Left lung (tissue), 14 donors: ENCODE measurements at places on chromosomes 11 and 22. TPM values are rescaled to one million over a fixed set of nuclear protein-coding genes. Genes with fewer than 3 reads are reported as not detected.

- peaks cover 20% of the 10 kb centered on the region for H3K4me1 ChIP-seq
- H3K36me3 ChIP-seq, result no peaks in the 10 kb centered on the region
- H3K4me3 ChIP-seq, result peak overlapping the region; percentile 47
- H3K27ac ChIP-seq, result peak overlapping the region; percentile 64
- no peaks in the 10 kb centered on the region for H3K27me3 ChIP-seq
Measured at GRCh38 chr22:35840302-35840739, 122.6 kb downstream of the APOL5 start.

- no peaks in the 10 kb centered on the region for H3K36me3 ChIP-seq
- no peaks in the 10 kb centered on the region for H3K27me3 ChIP-seq
- DNase-seq, result no peak
- H3K4me1 ChIP-seq, result no peaks in the 10 kb centered on the region
- H3K4me3 ChIP-seq, result no peak overlapping the region
Measured at GRCh38 chr11:78586452-78587046, 11.9 kb upstream of the NARS2 start.

- no peak overlapping the region for H3K4me3 ChIP-seq
- no peaks in the 10 kb centered on the region for H3K4me1 ChIP-seq
- no peaks in the 10 kb centered on the region for H3K27me3 ChIP-seq
- no peak overlapping the region for H3K27ac ChIP-seq
Measured at GRCh38 chr11:116426761-116427160, 346.0 kb downstream of the BUD13 start.

DNA sequence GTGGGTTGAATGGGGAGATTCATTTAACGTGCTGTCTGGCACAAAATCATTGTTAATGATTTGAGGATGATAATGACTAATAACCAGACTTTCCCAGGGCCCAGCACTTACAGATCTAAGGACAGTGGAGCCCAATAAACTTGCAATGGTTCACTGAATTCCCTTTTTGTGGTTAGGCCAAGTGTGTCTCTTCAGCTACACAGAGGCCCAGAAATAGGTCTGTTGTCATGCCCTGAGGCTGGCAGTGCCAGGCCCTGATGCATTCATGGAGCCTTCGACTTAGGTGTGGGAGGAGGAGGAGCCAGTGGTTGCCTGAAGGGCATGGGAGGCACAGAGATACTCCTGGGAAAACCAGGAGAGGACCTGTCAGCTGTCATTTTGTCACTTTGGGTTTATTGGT is 56.1 kb downstream of the KIAA1671 start:
- H3K4me3 ChIP-seq, result no peak overlapping the region
- no peak for DNase-seq
- H3K36me3 ChIP-seq, result no peaks in the 10 kb centered on the region
- peaks cover 10% of the 10 kb centered on the region for H3K4me1 ChIP-seq
- no peak overlapping the region for H3K27ac ChIP-seq
- no peaks in the 10 kb centered on the region for H3K27me3 ChIP-seq

DNA sequence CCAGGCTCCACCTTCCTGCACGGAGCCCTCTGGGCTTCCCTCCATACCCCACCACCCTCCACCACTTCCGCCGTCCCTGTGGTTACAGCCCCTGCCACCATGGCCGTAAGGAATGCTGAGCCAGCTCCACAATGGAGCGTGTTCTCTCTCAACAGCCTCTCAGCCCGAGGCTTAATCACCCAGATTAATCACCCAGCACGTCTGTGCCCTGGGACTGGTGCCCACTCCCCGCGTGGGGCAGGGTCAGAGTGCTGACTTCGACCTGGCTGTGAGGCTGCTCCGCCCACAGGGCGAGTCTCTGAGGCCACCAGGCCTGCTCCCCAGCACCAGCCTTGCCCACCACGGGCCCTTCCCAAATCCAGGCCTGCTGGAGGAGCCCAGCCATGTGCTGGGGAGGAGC is 4.0 kb upstream of the TH start:
- no peak for DNase-seq
- no peaks in the 10 kb centered on the region for H3K36me3 ChIP-seq
- H3K27ac ChIP-seq, result no peak overlapping the region

DNA sequence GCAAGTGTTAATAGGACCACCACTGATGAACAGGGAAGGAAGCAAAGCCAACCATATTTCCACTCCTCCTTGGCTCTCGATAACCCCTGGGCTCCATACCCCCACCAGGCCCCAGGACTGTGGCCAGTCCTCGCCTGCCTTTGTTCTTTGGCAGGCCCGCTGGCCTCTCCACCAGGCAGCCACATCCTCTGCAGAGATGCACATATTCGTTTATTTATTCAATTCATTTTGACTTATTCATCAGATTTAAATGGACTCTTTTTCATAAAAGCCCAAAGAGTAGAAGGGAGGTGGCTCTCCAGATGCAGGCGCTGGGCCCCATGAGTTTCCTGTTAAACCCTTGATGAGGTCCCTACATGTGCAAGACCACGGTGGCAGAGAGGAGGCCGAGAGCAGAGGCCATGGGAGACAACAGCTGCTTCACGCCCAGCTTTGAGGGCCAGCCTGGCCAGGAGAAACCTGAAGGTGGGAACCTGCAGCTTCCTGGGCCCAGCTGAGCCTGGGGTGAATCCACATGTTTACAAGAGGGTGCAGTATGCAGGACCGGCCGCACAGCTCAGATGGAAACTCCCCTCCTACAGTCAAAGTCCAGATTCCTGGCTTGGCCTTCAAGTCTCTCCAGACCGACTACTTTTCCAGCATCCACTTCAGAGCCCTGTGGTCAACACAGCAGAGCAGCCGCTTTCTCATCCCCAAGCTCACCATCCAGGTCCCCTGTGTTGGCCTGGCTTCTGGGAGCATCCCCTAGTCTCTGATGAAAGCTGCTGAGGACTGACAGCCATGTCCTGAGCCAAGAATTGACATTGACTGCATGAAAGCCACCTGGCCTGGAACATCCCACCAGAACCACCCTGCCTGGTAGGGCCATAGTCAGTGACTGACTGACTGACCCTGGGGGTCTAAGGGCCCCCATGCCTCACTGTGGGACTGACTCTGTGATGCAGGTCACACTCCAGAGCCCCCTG is 39.7 kb upstream of the CCND1 start:
- H3K27ac ChIP-seq, result no peak overlapping the region
- no peaks in the 10 kb centered on the region for H3K4me1 ChIP-seq
- DNase-seq, result no peak
- H3K36me3 ChIP-seq, result no peaks in the 10 kb centered on the region

- no peak overlapping the region for H3K4me3 ChIP-seq
- no peak overlapping the region for H3K27ac ChIP-seq
- no peaks in the 10 kb centered on the region for H3K36me3 ChIP-seq
- H3K4me1 ChIP-seq, result no peaks in the 10 kb centered on the region
- no peak for DNase-seq
Measured at GRCh38 chr11:36142439-36142838, 146.8 kb downstream of the COMMD9 start.

DNA sequence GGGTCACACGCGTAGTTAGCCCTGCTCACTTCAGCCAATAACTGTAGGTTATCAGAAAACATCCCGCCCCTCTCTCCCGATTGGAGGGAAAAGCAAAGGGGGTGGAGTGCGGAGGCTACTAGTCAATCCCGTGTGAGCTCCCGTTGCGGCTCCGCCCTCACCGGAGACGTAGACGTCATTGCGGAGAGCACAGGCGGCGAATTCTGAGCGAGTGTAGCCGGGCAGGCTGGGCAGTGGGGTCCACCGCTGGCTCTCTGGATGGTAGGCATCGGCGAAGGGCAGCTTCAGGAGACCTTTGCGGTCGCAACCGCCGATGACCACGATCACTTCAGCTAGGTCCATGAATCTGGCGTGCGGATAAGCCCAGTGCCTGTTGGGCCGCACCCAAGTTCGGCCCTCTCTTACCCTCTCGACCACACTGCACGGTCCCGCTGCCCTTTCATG is 4.7 kb downstream of the KLHL35 start:
- peaks cover 58% of the 10 kb centered on the region for H3K27me3 ChIP-seq
- H3K4me1 ChIP-seq, result peaks cover 13% of the 10 kb centered on the region
- peak overlapping the region; percentile 18 for H3K4me3 ChIP-seq
- DNase-seq, result peak; percentile 95

DNA sequence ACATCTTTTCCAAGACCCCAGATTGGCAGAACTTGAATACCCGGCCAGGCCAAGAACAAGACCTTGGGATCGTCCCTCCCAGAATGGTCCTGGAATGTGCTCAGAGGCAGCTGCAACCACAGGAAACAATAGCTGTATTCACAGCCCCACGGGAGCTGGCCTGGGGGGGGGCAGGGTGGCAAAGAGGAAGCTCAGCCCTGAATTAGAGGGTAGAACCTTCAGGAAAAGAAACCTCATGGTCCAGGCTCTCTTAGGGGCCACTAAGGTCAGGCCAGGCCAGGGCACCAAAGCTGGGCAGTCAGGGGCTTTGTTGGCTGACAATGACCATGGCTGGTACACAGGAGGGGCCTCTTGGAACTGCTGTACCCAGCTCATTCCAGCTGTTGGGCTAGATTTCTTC is 17.3 kb downstream of the RPL27A start:
- H3K27ac ChIP-seq, result peak overlapping the region; percentile 2
- H3K4me1 ChIP-seq, result no peaks in the 10 kb centered on the region
- H3K27me3 ChIP-seq, result no peaks in the 10 kb centered on the region
- no peak for DNase-seq
- peaks cover 79% of the 10 kb centered on the region for H3K36me3 ChIP-seq

GRCh38 chr22:40967111-40967760 is 16.1 kb downstream of the RBX1 start:
- H3K27ac ChIP-seq, result no peak overlapping the region
- H3K4me1 ChIP-seq, result peaks cover 23% of the 10 kb centered on the region
- no peaks in the 10 kb centered on the region for H3K27me3 ChIP-seq
- peaks cover 85% of the 10 kb centered on the region for H3K36me3 ChIP-seq
- peak; percentile 51 for DNase-seq

- H3K4me3 ChIP-seq, result no peak overlapping the region
- no peaks in the 10 kb centered on the region for H3K4me1 ChIP-seq
- no peaks in the 10 kb centered on the region for H3K27me3 ChIP-seq
- DNase-seq, result no peak
Measured at GRCh38 chr22:39209756-39210155, 35.0 kb downstream of the PDGFB start.

DNA sequence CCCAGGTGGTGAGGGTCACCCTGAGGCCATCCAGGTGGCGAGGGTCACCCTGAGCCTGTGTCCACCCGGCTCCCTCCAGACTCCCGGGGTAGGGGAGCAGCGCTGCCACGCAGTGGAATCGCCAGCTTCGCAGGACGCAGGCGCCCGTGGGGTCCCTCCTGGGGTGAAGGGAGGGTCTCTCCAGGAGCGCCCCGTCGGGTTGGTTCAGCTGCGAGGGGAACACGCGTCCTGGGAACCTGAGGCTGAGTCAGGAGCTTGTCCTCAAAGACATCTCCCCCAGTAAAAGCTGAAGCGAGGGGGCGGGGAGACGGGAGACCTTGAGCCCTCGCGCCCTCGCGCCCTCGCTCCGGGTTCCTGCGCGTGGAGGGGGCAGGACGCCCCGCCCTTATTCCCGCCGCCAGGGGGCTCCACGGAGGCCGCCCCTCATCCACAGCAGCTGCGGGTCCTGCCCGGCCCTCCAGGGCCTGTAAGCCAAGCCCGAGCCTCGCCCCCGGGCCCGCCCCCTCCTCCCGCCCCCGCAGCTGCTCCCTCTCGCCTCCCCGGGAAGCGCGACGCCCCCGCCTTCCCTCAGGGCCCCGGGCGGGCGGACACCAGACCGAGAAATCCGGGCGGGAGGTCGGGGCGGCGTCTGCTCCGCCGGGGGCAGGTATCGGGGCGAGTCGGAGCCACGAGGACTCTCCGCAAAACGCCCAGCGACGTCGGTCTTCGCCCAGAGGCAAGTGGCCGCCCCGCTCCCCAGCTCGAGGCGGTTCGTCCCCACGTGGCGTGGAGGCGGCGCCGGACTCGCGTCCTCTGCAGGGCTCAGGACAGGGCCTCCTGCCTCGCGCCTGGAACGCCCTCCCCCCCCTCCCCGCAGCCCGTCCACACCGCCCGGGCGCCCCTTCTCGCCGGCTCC is 22.8 kb downstream of the PIM3 start:
- H3K4me1 ChIP-seq, result peaks cover 9% of the 10 kb centered on the region
- no peak overlapping the region for H3K4me3 ChIP-seq
- no peak for DNase-seq
- H3K27me3 ChIP-seq, result peaks cover 42% of the 10 kb centered on the region
- H3K27ac ChIP-seq, result no peak overlapping the region

DNA sequence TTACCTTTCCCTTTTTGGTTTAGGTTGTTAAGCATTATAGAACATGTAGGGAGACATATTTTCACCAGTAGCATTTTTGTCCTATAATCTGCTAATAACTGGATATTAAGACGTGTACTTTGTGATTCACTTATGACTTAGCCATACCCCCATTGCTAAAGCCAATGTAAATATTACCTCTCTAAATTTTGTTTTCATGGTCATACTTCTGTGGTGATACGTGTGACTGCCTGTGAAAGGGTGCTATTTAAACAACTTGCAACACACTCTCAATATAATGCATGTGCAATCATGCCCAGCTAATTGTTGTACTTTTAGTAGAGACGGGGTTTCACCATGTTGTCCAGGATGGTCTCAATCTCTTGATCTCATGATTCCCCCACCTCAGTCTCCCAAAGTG is 36.2 kb upstream of the PAK1 start:
- no peaks in the 10 kb centered on the region for H3K36me3 ChIP-seq
- no peak overlapping the region for H3K4me3 ChIP-seq
- no peak overlapping the region for H3K27ac ChIP-seq
- DNase-seq, result no peak
- H3K4me1 ChIP-seq, result peaks cover 18% of the 10 kb centered on the region

GRCh38 chr22:29315286-29316140 is at the start of gene RASL10A:
TSS of gene RASL10A (minus strand) at chr22:29315697. CDS start at chr22:29315246, 451 bp downstream.
- peak within 1 kb of the TSS; percentile 26 for H3K4me3 ChIP-seq
- H3K27ac ChIP-seq, result no peak within 1 kb of the TSS
- no peak for DNase-seq

- peaks cover 33% of the 10 kb centered on the region for H3K27me3 ChIP-seq
- H3K4me1 ChIP-seq, result no peaks in the 10 kb centered on the region
- DNase-seq, result no peak
- no peaks in the 10 kb centered on the region for H3K36me3 ChIP-seq
- no peak overlapping the region for H3K4me3 ChIP-seq
- no peak overlapping the region for H3K27ac ChIP-seq
Measured at GRCh38 chr22:22458896-22459588, 49.5 kb downstream of the ZNF280B start.

- DNase-seq, result no peak
- H3K27me3 ChIP-seq, result no peaks in the 10 kb centered on the region
- no peaks in the 10 kb centered on the region for H3K36me3 ChIP-seq
- peak overlapping the region; percentile 10 for H3K4me3 ChIP-seq
Measured at GRCh38 chr22:38088629-38089473, 4.9 kb upstream of the SLC16A8 start.

DNA sequence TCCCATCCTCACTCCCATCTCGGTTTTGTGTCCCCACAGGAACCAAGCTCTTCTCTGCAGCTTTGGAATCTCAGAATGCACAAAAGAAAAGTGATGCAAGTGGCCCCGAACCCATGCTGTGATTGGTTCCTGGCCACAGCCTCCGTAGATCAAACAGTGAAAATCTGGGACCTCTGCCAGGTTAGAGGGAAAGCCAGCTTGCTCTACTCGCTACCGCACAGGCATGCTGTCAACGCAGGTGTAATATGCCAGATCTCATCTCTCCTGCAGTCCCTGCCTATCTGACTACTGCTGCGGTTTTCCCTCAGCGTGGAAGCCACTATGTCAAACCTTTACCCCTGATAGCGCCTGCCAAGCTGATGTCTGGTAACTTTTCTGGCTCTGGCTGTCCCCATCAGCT is 200.5 kb upstream of the LRRC4C start:
- H3K4me3 ChIP-seq, result no peak overlapping the region
- H3K36me3 ChIP-seq, result no peaks in the 10 kb centered on the region
- no peaks in the 10 kb centered on the region for H3K27me3 ChIP-seq
- no peaks in the 10 kb centered on the region for H3K4me1 ChIP-seq

The MAFF gene
- total RNA-seq, result 17.1 TPM

The ELF5 gene
- total RNA-seq, result 9.3 TPM

The PAAF1 gene
- 17.0 TPM for total RNA-seq

The DDTL gene
- 2.4 TPM for total RNA-seq

The ABCC8 gene
- 0.52 TPM for total RNA-seq

The HOATZ gene
- not detected for total RNA-seq

The KRTAP5-11 gene
- not detected for total RNA-seq

The GGT1 gene
- 42.5 TPM for total RNA-seq
